ENCODE measurements at places on chromosomes 16 and 17.

DNA sequence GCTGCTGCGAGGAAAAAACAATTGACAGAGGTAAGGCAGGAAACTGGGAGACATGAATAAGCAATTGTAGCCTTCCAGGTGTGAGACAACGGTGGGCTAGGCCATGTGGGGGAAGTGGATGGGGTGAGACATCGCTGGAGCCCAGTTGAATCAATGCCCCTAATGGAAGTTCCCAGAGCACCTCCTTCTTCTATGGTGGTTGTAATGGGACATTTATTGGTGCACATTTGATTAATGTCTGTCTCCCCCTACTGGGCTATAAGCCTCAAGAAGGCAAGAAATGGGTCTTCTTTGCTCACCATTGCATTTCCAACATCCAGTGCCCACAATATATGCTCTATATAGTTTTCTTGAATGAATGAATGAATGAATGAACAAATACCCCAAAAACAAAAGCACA is 22.7 kb upstream of the CD300E start:
- DNase-seq: no peak

GRCh38 chr17:75611851-75612429 is 21.3 kb upstream of the SMIM5 start:
- DNase-seq: no peak

GRCh38 chr17:40025991-40026815 is 11.0 kb downstream of the CSF3 start:
- no peak for DNase-seq

- DNase-seq: no peak
These were observed 101.5 kb downstream of the MGAT5B start for GRCh38 chr17:76969598-76970172.

GRCh38 chr16:79970551-79971236 is 370.2 kb upstream of the MAF start:
- DNase-seq: no peak

- DNase-seq: no peak
These were observed at the start of gene NXN for GRCh38 chr17:979539-980405. Gene NXN, minus strand, starts transcription at chr17:979776.

DNA sequence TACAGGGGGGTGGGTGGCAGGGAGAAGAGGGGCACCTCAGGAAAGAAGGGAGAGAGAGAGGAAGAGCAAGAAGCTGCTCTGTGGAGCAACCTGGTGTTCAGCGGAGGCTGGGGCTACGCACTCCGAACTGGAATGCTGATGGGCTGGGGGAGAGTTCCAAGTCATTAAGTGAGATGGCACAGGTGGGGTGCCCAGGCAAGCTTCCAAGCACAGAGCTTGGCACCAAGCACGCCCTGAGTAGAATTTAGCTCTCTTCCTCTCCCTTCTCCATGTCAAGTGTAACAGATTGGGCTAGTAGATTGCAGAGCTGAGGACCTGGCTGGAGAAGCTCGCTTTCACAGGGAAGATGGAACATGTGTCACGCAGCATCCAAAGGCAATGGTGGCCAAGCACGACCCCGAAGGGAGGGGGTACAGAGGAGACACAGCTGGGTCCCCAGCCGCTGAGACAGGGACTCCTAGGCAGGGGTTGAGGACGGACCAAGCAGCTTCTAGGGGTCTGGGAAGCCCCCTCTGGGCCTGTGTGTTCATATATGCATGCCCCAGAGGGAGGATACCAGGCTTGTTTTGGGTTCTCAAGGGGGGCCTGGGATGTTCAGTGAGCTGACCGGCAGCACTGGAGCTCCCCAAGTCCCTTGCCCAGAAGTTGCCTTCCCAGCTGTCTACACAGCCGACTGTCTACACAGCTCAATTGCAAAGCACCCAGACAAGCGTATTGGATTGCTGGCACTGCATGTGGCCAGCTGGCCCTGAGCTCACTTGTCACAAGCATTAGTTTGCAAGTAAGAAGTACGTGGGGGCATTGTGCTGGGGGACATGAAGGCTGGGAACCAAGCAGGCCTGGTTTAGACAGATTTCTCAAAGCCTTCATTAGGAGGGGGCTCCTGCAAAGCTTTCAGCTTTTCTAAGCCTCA is 247.8 kb downstream of the ENGASE start:
- DNase-seq: no peak

GRCh38 chr16:50591800-50592771 is 43.9 kb downstream of the NKD1 start:
- DNase-seq: no peak

DNA sequence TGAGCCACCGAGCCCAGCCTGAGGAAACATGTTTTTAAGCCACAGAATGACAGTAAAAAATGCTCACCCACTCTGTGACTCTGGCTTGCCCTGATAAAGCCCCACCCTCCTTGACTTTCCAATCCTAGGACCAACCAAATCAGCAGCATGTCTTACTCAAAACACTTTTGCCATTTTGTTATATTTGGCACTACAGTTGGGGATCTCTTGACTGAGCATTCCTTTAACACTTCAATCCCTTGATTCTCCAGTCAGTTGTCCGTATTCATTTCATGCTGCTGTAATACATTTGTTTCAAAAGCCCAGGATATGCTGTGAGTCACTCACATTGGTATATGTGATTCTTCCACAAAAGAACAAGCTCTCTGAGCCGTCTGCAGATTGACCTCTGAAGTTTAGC is 8.2 kb downstream of the MYH3 start:
- no peak for DNase-seq

Data from brain pericyte (primary cell).